ENCODE measurements at places on chromosomes 16 and 17.

DNA sequence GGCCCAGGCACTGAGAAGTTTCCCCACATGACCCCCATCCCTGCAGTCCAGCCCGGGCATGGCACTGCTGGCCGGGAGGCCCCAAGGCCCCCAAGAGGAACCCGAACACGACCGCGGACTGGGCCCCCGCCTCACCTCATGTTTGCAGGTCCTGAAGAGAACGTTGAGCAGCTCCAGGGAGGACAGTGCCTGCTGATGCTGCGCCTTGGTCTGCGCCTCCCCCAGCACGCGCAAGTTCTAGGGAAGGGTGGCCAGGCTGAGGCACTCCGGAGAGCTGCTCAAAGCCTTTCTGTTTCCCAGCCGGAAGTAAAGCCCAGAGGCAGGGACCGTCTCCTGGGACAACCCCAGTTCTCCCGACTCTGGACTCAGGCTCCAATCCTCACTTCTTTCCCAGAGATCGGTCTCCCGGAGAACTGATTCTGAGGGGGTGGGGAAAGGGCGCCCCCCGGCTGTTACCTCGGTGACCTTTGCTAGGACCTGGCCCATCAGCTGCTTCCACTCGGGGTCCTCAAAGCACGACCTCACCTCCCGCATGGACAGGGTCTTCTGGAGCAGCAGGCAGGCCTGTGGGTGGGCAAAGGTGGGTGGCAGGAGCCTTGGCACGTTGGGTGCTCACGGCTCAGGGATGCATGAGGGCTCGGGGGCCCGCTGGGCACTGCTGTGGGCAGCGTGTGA, 13.7 kb downstream of the MYBBP1A start:
- DNase-seq: no peak

- no peak for DNase-seq
Measured at GRCh38 chr17:9801505-9801904, 10.1 kb upstream of the DHRS7C start.

DNA sequence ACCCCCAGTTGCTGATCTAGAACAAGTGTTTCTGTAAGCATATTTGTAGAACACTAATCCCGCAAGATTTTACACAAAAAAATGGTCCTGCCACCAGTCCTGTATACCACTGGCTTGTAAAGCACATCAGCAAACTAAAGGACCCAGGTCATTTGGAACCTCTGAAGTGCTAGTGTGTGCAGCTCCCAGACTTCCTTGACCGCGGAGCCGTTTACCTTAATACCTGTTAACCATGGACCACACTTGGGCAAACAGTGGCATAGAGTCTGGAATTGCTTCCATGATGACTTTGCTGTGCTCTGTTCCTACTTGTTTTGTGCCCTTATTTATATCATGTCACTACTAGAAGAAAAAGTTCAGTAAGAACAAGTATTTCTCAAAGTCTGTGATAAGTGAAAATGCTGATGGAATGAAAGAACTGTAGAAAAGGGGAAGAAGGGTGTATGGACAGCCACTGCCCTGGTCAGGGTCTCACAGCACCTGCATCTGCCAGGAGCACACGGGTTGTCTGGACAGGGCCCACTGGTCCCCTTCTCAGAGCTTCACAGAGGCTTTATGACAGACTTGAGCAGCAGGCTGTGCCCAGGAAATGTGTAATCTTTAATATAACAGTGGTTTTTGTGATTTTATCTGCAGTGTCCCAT, 29.3 kb downstream of the ALDH3A2 start:
- peak; percentile 9 for DNase-seq

- DNase-seq: no peak
Measured at GRCh38 chr17:76382351-76382802, 2.0 kb upstream of the SPHK1 start.

- DNase-seq: no peak
Measured at GRCh38 chr16:26493751-26494150, 573.0 kb upstream of the C16orf82 start.

DNA sequence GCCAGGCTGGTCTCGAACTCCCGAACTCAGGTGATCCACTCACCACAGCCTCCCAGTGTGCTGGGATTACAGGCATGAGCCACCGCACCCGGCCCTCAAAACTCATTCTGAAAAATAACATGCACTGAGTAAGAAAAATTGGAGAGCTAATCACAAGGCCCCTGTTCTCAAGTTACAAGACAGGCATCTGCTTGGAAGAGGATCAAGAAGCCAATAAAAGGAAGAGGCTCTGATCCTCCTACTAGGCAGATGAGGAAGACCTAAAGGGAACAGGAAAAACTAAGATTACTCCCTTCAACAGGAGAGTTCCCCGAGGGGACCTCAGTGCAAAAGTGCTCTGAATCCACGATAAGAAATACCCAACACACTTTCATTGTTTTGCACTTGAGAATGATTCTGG, 18.4 kb downstream of the BLMH start:
- DNase-seq: no peak

DNA sequence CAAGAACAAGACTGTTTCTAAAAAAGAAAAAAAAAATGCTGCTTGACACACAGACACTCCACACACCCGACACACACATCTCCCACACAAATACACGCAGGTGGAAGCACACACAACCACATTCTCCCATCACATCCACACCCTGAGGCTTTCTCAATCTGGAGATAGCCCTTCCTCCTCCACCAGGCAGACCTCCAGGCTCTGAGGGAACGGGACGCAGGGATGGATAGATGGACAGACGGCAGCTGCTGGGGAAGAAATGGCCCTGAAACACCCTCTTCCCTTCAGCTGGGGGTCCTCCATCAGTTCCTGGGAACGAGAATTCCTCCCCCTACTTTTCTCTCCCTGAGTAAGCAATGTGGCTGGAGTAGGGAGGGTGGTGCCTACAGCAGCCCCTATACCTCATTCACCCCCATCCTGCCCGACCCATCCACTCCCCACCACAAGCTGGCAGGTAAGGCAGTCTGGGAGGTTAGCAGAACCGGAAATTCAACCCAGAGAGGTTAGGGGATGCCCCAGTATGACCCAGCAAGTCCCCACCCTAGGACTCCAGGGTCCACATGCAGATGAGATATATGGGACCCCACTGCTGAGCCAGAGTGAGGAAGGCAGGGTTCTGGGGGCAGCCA, 4.1 kb upstream of the LITAFD start:
- DNase-seq: no peak

DNA sequence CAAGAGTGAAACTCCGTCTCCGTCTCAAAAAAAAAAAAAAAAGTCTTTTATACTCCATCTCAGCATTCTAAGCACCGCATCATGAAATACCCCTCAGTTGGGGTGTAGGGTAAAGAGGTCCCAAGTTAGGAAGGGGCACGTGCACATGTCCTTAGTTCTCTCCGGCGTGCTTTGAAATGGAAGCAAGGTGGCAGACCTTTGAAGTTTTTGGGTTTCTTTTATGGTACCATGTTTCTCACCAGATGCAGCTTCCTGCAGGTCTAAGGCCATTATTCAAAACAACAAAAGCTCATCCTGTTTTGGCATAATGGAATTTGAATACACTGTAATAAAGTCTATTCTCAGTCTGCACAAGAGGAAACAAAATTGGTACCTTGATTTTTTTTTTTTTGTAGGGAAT, 9.6 kb downstream of the EMC8 start:
- no peak for DNase-seq

- DNase-seq: no peak
Measured at GRCh38 chr17:77287432-77288068, 146.8 kb downstream of the SEC14L1 start.

GRCh38 chr17:49989518-49989880, 5.5 kb downstream of the DLX3 start:
- no peak for DNase-seq

DNA sequence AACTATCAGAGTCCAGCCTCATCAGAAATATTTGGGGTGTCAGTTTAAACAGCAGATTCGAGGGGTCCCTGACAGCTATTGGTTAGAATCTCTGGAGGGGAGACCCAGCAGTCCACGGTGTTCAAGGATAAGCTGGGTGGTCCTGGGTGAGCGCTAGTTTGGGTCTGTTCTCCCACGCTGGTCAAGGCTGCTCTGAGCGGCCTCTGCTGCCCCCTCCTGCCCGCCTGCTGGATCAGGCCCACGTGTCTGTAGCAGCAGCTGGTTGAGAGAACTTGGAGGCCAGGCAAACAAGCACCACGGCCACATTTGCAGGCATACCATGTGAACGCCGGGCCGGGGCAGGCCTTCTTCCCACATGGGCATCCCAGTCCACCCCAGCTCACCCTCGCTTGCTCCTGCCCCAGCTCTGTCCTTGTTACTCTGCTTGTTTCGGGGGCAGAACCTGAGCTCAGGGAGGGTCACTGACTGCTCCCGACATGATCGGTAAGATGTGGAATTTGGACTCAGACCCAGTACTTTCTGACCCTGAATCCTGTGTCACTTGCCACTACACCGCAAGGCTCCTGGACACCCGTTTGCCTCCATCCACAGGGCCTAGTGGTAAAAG, 7.4 kb downstream of the FOXF1 start:
- no peak for DNase-seq

DNA sequence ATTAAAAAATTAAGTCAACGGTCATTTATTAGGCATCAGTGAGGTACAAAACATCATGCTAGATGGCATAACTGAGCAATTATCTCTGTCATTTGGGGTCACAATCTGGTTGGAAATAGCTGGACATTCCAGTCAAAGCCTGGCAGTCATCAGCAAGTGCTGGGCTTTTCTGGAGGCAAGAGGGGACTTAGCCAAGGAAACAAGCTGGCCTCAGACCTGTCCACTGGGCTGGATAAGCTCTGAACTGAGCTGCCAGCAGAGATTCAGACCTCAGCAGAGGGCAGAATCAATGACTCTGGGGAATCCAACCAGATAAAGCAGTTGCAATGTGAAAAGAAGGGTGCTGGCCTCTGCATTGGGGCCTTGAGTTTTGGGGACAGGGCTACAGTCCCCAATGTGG, 161.9 kb upstream of the NOL11 start:
- DNase-seq: no peak

DNA sequence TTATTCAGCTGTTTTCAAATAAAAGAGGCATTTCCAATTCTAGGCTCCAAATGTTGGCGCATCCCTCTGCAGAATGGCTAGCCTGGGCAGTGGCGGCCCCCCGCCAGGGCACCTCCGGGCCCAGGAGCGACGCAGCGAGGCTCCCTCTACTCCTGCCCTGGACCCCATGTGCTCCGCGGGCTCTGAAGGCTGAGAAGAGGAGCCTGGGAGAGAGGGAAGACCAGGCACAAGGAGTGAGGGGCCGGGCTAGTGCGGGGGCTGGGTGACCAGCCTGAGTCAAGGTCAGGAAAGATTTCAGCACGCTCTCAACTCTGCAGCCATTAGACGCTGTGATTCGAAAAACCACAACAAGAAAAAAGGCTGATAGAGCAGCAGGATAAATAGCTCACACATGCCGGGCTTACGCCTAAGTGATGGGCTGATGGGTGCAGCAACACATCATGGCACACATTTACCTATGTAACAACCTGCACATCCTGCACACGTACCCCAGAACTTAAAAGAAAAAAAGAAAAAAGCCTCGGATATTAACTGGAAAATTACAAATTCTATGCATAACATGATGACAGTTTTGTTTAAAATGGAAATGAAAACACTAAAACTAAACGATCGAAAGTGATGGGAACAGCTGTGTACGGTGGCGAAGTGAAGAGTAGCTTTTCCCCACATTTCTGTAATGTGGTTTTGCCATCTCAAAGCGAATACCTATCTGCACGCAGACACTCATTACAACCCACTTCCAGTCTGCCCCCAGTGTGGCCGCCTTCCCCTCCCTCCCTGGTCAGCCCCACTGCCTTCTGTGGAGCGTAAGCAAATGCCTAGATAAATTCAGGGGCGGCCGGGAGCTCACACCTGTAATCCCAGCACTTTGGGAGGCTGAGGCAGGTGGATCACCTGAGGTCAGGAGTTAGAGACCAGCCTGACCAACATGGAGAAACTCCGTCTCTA, 44.4 kb downstream of the MAP1LC3B start:
- no peak for DNase-seq

DNA sequence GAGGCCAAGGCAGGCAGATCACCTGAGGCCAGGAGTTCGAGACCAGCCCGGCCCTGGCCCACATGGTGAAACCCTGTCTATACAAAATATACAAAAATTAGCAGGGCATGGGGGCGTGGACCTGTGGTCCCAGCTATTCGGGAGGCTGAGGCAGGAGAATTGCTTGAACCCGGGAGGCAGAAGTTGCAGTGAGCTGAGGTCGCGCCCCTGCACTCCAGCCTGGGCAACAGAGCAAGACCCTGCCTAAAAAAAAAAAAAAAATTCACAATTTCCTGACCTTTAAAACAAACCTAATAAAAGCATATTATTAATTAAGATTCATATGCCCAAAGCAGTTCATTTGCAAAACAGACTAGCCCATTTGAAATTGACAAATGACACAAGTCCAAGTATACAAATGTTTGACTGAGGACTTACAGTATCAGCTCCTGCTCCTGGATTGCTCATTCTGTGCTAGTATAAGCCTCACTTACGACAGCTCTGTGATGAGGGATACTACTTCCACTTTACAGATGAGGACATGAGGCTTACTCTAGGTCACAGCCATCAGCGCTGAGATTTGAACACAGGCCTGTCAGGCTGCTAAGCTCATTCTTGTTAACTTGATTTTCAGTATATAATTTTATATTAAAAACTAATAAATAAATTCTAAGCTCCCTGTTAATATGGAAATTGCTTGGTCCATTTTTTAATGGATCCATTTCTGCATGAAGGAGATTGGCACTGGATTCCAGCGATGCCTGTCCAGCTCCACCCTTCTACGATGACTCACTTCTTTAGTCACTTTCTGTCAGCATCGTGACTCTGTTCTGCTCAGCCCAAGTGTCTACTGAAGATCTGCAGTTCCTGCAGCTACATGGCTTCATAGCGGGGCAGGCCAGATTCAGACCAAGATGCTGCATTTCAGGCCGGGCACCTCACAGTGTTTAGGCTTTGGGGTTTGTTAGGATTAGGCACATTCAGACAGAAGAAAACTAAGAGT, 88.2 kb downstream of the WDR59 start:
- no peak for DNase-seq

- DNase-seq: no peak
Measured at GRCh38 chr16:58019866-58020538, 5.6 kb upstream of the MMP15 start.

DNA sequence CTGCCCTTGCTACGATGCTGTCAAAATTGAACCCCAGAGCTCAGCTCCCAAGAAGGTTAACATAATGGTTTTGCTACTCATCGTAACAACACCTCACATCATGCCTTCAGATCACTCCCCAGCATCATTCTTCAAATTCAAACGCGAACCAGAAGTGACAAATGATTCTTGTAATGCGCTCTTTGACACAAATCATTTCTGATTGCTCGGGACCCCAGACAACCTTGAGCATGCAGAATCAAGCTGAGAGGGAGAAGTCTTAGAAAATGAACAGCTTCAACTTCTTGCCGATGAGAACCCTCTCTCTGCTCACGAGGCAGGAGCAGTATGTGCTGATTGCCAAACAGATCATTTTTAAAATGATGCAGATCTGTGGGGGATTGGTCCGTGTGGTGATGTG, 241.0 kb upstream of the ASIC2 start:
- DNase-seq: no peak

- no peak for DNase-seq
Measured at GRCh38 chr16:56525236-56525635, 5.4 kb upstream of the BBS2 start.
